Tibial nerve (tissue), 4 donors: ENCODE measurements at places on chromosomes 12 and 14. TPM values are rescaled to one million over a fixed set of nuclear protein-coding genes. Genes with fewer than 3 reads are reported as not detected.

BMP4 gene
- 12.4 TPM for total RNA-seq

DNA sequence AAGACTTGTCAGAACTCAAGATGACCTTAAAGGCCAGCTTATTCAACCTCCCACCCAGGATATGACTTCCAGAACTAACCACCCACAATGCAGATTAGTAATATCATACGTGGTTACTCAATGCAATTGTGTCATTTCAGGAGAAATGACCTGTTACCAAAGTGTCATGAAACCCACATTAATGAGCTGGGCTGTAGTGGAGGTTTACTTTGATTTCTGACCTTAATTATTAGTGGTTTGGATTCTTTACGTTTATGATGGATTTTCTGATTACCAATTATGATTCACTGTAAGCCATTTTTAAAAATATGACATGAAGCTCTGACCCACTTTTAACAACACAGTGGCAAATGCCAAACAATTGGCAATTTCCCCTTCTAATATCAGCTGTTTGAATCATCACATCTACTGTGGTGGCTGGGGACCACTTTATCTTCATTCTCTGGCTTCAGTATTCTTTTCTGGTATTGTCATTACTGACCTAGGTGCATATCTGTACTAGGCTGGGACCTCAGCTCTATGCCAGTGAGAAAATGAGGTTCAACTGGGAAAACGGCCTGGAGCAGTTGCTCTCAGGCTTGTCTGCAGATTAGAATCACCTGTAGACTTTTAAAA, 223.3 kb downstream of the RGS6 start:
- DNase-seq = no peak

- no peak for DNase-seq
Measured at GRCh38 chr14:101358320-101359125, 202.8 kb upstream of the DIO3 start.

DNA sequence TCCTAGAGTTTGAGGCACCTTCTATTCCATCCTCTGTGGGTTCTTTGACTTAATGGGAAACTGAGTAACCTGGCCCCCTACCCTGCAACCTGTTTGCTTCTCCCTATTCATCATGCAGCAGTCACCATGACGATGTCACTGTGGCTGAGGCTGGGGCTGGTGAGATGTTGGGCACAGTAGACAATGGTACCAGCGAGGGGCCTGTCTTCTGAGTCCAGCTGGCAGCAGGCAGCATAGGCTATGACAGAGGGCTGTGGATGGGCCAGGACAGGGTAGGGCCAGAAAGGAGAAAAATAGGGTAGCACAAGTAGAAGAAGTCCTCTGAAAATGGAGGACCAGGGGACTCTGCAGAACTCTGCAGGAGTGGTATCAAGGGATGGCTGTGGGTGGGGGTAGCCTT, 2.0 kb downstream of the CIROP start:
- DNase-seq = no peak

DNA sequence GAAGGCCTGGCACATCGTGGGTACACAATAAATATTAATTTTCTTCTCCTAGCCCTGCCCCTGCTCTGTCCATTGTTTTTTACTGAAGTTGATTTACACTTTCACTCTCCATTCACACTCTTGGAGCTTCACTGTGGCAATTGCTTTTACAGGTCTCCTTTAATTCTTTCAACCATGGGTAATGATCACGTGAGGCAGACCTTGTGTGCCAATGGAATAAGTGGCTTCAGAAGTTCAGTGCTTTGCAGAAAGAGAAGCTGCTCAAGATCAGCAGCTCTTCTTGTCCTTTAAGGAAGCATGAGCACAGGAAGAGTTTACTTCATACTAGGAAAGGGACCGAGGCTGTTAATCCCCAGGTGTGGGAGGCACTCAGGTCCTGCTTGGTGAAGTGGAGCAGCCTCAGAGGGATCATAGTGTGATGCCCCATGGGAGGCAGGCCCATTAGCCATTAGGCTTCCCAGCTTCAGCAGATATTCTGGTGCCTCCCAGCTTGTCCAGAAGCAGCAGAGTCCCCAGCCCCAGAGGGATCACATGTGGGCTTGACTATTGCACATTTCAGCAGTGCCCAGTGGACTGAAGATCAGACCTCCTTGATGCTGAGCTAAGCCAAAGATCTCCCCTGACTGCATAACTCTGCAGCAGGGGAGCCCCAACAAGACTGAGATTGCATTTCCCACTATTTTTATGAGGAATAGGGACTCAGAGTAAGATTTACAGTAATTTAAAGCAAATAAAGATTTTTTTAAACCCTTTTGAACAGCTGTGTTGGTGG, 5.0 kb upstream of the SLC35F4 start:
- DNase-seq = no peak

DNA sequence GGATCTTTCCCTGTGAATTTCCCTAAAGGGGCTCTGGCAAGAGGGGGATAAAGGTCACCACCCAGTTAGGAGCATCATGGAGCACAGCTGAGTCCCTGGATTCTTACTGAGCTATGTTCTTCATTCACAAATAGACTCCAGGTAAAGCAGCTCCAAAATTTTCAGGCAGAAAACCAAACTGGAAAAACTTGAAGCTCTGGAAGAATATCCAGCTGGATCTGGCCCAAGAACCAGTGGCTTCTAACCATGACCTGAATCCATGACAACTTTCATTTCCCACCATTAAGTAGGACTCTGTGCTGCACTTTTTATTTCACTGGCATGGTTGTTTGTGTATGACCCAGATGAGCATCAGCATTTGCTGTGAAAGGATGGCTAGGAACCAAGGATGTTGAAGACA, 180.4 kb upstream of the FKBP4 start:
- no peak for DNase-seq

DNA sequence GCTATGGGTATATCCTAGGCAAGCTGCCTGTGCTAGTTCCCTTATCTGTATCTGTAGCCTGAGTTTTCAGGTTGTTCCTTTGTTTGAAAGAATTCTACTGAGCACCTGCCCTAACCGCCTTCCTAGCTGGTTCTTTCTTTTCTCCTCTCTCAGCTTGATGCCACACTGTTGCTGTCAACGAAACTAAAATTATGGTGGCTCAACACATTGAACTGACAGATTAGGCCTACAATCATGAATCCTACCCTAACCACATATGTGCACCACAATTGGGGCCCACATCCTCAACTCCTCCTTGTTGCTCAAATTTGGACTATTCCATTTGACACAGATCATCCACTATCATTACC, 36.2 kb upstream of the RESF1 start:
- no peak for DNase-seq

BIN2 gene
- total RNA-seq = 11.1 TPM
